ENCODE measurements at places on chromosomes 7 and 10. TPM values are rescaled to one million over a fixed set of nuclear protein-coding genes. Genes with fewer than 3 reads are reported as not detected.
A peak's percentile ranks its signal among the peaks of the same experiment; 100 is the strongest.

DNA sequence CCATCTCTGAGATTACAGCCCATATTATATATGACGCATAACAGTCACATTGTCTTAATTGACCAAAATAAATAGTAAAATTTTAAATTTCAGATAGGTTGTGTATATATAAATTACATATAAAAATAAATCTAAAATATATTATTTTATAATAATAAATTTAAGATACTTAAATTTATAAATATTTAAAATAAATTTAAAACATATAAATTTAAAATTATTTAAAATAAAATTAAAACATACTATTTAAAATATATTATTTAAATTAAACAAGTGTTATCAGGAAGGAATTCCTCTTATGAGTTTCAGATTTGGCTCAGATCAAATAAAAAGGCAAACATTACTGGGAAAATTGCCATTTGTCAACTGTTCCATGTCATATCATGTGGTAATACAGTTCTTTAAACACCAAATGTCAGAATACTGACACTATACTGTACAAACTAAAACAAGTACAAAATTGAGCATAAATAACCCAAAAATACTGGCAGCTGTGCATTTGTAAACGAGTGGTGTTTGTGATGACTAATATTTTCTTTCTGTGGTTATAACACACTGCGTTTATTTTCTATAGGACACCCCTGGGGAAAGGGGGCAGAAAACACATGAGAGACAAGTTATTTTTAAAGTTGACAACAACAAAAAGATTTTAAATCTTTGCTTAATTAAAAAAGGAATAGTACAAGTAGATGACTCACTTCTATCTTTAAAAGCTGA is 71.3 kb upstream of the DGKB start:
- no peak for DNase-seq

- peak; percentile 87 for DNase-seq
Measured at GRCh38 chr7:133582766-133583523, 330.1 kb downstream of the EXOC4 start.

GRCh38 chr10:124451276-124451675 is 1.4 kb upstream of the NKX1-2 start:
- no peak for DNase-seq

GRCh38 chr10:110778211-110778610 is 93.5 kb upstream of the PDCD4 start:
- no peak for DNase-seq

DNA sequence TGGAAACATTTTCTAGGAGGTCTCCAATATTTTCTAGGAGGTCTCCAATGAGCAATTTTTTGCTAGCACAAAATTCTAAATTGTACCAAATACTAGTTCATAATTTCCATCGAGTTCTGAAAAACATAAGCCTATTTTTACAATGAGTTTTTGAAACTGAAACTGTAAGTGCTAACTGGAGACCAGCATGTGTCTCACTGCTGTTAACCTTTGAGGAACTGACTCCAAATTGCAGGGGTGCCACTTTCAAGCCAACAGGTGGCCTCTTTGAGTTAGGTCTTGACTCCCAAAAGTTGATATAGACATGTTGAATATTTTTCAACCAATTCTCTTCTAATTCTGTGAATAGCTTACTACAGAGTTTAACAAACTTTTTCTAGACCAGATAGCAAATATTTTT is 58.8 kb downstream of the CAV1 start:
- no peak for DNase-seq

DNA sequence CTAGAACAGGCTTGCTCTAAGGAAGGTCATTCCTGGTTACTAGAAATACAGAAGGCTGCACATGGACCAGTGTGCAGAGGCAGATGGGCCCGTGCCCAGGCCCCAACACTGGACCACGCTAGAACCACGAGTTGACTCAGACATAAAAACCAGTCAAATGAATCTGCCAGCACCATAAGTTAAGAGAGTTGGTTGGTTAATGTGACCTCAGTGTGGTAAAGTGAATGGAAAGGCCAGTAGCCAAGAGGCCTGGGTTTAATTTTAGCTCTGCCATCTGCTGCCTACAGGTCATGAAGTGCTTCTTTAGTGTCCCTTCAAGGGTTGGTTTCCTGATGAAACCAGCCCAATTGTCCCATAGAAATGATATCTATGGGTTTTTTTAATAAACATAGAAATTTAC is 329.6 kb upstream of the NRP1 start:
- DNase-seq: no peak

DNA sequence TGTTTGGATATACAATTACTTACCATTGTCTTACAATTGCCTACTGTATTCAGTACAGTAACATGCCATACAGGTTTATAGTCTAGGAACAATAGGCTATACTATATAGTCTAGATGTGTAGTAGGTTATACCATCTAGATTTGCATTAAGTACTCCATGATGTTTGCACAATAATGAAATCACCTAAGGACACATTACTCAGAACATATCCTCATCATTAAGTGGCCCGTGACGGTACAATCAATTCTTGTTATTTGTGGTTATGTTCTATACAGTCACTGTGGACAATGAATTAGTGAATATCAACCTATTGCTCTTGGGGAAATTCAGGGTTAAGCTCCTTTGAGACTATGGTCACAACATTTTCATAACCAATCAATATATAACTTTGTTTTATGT is 75.6 kb downstream of the MICU1 start:
- DNase-seq: no peak

- no peak for DNase-seq
Measured at GRCh38 chr7:141641876-141642275, 60.1 kb downstream of the DENND11 start.

- DNase-seq: no peak
Measured at GRCh38 chr10:50552308-50552707, 71.4 kb downstream of the SGMS1 start.

Gene SYT15B
- total RNA-seq: 0.07 TPM

Gene GIMAP4
- total RNA-seq: not detected

Gene RUFY2
- total RNA-seq: 27.8 TPM

DNA sequence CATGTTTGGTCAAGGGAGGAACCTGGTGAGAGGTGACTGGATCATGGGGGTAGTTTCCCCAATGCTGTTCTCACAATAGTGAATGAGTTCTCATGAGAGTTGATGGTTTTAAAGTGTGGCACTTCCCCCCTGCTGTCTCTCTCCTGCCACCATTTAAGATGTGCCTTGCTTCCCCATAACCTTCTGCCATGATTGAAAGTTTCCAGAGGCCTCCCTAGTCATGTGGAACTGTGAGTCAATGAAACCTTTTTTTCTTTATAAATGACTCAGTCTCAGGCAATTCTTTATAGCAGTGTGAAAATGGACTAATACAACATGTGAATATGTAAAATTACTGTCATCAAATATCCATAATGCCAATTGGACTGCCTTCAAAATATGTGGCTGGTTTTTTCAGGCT is 165.5 kb upstream of the TARP start:
- DNase-seq: no peak

DNA sequence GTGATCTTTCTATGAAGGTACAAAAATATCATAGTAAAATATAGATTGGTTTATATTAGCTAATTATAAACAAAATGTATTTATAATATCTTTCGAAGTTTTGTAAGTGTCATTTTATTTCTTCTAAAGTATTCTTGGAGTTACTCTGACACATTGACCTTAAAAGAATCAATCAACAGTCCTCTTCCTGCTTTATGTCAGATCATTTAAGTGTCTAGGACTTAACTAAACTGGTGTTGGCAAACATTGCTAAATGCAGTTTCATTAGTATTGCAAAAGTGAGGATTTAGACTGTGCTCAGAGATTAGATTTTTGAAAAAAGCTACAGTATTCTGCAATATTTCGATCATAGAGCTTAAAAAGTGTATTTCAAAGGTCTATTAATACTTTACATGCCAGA is 10.3 kb downstream of the GLCCI1 start:
- no peak for DNase-seq

DNA sequence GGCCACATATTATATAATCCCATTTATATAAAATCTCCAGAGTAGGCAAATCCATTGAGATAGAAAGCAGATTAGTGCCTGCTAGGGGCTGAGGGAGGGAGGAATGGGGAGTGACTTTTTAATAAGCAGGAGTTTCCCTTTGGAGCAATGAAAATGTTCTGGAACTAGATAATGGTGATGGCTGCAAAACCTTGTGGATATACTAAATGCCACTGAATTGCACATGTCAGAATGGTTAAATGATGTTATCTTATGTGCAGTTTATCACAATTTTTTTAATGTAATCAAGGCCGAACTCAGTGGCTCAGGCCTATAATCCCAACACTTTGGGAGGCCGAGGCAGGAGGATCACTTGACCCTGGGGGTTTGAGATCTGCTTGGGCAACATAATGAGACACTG is 145.5 kb upstream of the AUTS2 start:
- no peak for DNase-seq

- DNase-seq: no peak
Measured at GRCh38 chr7:14751461-14751860, 151.1 kb downstream of the DGKB start.

DNA sequence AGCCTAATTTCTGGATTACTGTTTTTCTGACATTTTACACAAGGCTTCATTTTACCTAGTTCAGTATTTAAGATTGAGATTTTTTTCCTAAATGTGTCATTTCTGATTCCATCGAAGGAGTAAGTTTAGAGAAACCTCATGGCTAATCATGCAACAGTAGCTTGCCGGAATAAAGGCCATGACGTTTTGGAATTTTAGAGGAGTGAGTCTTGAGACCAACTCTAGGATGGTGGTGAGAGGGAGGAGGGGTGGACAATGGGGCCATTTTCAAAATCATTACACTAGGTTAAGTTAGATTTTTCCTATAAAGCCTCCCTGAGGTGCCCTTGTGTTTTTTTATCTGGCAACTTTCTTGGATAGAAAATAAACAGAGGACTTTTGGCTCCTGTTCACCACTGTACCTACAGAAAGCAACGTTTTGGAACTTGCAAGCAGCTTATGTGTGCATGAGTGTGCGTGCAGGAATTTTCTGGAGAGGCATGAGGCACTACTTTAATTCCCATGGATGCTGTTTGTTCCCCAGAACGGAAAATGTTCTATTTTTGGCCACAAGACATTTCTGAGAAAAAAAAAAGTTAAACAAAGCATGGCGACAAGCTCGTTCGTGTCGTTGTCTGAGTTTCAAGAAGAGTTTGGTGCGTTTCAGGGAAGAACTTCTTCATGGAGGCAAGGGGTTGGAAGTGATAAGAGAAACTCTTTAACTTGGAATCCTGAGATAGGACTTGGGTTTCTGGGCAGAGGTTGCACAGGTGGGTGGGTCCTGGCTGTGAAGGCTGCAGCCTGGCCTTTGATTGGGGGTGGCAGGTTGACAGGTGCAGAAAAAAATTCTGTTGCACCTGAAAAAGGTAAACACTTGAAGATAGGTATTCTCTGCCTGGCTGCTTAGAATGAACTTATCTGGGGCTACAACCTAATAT is 178.1 kb downstream of the PTEN start:
- DNase-seq: no peak

Gene SLC18A3
- not detected for total RNA-seq

Gene KCNIP2
- 2.0 TPM for total RNA-seq
